ENCODE measurements at places on chromosomes 2 and 18.

GRCh38 chr2:20970068-20970467 is 73.8 kb downstream of the APOB start:
- no peak for DNase-seq

- no peak for DNase-seq
Measured at GRCh38 chr18:60962625-60963024, 370.6 kb upstream of the CDH20 start.

- DNase-seq = no peak
Measured at GRCh38 chr2:184564092-184564491, 34.2 kb upstream of the ZNF804A start.

DNA sequence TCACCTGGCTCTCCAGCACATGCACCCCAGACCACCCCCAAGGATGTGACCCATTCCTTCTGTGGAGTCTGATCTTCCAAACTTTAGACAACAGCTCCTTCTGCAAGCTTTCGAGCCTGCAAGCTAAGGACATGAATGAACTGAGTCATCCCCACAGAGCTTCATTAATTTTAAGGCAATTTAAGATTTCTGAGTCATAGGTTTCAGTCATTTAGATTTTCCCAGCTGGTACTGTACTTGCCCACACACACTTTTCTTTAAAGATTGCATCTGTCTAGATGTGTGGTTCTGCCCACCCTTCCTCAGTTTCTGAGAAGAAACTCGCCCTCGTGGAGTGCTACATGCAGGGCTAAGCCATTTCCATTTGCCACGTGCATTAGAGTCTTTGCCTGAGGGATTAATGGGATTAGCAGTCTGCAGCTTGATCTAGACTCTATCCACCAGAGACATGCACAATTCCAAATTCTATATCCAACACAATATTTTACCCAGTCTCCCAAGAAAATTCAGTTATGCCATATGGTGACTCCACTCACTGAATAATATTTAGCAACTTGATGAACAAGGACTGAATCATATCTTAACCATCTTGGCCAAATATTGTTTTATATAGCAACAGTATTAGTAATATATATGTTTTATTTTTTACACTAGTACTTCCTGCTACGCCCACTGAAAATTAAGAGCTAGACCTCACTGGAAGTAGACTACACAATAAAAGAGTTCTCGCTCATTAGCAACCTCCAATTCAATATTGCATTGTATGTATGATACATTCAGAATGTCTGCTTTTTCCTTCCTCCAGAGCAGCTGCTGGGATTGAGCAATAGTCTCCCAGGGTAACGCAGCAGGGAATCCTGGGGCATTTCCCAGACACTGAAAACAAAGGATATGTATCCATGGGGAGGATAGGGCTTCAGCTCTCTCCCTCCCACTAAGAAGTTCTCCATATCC is 14.3 kb upstream of the TRIB2 start:
- no peak for DNase-seq

DNA sequence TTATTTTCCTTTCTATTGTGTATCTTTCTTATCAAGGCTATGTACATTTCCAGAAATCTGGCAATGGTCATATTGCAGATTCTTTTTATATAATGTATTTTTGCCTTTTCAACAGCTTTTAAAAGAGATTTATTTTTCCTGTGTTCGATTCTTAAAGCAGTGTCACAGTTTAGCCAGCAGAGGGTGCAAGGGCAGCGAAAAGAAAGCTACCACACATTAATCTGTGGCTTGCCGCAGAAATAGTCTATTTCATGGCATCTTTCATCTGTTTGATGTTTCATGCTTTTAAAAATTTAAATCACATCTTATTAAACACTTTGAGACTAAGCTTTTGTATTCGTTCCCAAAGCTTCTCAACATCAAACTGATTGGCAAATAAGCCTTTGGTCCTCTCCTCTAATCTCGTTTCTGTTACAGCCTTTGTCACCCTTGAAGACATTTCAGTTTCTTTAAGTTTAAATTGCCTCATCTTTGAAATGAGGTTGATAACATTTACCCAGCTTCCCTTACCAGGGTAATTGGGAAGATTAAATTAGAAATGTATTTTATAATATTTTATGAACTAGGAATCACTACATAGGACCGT is 73.3 kb downstream of the PIK3C3 start:
- no peak for DNase-seq

DNA sequence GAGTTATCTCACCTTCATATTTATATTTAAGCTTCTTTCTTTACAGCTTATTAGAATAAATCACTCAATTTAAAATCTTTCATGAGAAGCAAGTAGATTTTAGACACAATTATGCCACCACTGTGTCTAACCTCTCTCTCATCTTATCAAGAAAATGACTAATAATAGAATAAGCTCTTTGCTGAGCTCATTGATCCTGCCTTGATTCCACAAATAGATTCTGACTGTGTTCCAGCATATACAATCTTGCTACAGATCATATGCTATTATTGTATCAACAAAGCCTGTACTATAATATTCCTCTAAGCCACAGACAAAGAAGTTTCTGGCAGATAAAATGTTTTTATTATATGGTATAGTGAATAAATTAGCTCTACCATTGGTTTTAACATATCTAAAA is 168.7 kb upstream of the GULP1 start:
- no peak for DNase-seq

- no peak for DNase-seq
Measured at GRCh38 chr2:237355701-237356100, 58.3 kb downstream of the COL6A3 start.

GRCh38 chr18:58438161-58438957 is 190.5 kb downstream of the ALPK2 start:
- no peak for DNase-seq

DNA sequence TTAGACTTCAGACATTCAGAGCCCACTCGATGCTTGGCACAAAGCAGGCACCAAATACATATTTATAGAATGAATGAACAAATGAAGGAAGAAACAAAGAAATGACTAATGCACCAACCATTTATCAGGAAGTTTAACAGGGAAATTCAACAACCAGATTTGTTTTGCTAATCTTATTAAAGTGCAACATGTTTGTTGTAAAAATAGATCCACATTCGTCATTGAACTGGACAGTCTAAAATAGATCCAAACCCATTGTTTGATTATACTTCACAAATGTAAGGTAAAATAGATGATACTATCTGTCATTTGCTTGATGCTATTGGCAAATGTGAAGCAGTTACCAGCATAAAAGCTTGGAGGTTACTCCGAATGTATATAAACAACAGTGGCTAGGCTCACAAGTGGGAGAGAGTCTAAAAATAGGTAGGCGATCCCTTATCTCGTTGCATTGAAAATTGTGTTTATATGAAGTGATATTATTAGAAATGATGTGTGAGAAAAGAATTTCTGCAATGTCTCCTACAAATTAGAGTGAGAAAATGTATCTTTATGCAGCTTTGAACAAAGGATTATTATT is 246.2 kb downstream of the NEDD4L start:
- no peak for DNase-seq

GRCh38 chr2:239405071-239405470 is 4.3 kb upstream of the HDAC4 start:
- no peak for DNase-seq

- no peak for DNase-seq
Measured at GRCh38 chr2:30956995-30957394, 149.7 kb upstream of the CAPN13 start.

- no peak for DNase-seq
Measured at GRCh38 chr2:159290289-159290907, 3.9 kb upstream of the WDSUB1 start.

DNA sequence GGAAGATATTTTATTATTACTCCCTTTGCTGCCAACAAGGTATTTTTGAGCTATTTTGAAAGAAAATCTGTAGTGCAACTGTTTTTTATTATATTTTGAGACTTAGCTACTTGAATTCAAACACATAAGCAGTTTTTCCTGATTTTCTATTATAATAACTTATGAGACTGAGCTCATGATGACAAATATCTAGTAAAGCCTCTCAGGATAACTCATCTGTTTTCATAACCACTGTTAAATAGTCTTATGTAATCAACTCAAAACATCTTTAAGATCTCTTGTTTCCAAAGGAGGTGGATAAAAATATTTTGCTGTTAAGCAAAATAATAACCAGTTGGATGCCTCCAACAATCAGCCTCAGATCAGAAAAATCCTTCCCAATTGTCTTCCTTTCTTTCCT is 21.9 kb upstream of the PPP1CB start:
- DNase-seq = no peak

- DNase-seq = no peak
Measured at GRCh38 chr2:134954065-134954464, 35.4 kb downstream of the CCNT2 start.

- DNase-seq = no peak
Measured at GRCh38 chr2:97671526-97671925, 2.0 kb downstream of the C2orf92 start.

Measured in activated effector memory CD4-positive, alpha-beta T cell treated with Interleukin-2 at 50 U/mL for 16 hours (primary cell).